B cell (primary cell): ENCODE measurements at places on chromosomes 1 and 21. TPM values are rescaled to one million over a fixed set of nuclear protein-coding genes. Genes with fewer than 3 reads are reported as not detected.

Gene KIF21B
- 41.6 and 42.0 TPM in 2 replicates for total RNA-seq

Gene DNAJC28
- 2.4 and 2.5 TPM in 2 replicates for total RNA-seq

Gene RGS1
- 154 and 164 TPM in 2 replicates for total RNA-seq

Gene HCRTR1
- 0.22 TPM in 2 replicates for total RNA-seq

Gene TMEM200B
- not detected in 2 replicates for total RNA-seq

Gene LINGO4
- total RNA-seq: not detected in 2 replicates

DNA sequence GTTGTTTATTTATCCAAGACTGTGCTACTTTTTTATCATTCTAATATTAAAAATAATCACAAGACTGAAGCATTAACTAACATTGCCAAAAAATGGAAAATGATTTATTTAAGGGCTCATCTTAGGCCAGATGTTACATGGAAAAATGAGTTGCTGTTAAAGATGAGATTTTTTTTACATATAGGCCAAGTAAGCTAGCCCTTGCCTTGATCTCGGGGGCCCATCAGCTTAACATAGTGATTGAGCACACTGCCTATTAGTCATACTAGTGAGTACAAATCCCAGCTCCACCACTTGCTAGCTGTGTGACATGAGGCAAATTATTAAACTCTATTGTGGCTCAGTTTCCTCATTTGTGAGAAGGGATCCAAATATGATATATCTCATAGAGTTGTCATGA lies 275.9 kb upstream of the SNX7 start:
- H3K27me3 ChIP-seq: no peaks in the 10 kb centered on the region
- H3K36me3 ChIP-seq: no peaks in the 10 kb centered on the region
- H3K27ac ChIP-seq: no peak overlapping the region
- no peak for DNase-seq
- H3K4me1 ChIP-seq: no peaks in the 10 kb centered on the region

DNA sequence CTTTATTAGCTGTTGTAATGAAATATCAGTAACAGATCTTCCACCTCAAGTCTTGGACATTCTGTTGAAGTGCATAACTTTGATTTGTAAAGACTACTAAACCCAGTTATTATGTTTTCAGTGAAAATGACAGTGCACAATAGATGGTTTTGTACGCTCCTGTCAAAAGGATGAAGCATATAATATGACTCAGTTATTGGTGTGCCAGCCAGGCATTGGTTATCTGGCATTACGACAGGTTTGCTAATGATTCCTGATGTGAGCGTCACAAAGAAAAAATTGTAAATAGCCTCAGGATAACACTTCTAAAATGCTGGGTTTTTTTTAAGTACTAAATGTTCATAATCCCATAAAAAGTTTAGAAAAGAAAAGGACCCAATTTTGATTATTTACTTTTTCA lies 147.9 kb downstream of the MAGI3 start:
- no peak for DNase-seq
- H3K36me3 ChIP-seq: no peaks in the 10 kb centered on the region
- no peaks in the 10 kb centered on the region for H3K4me1 ChIP-seq
- no peak overlapping the region for H3K27ac ChIP-seq

GRCh38 chr1:63486629-63487028 lies 36.4 kb downstream of the ITGB3BP start:
- no peak overlapping the region for H3K4me3 ChIP-seq
- H3K36me3 ChIP-seq: peaks cover 3% of the 10 kb centered on the region
- no peak overlapping the region for H3K27ac ChIP-seq
- no peak for DNase-seq
- no peaks in the 10 kb centered on the region for H3K4me1 ChIP-seq
- no peaks in the 10 kb centered on the region for H3K27me3 ChIP-seq

GRCh38 chr1:177270863-177271262 lies 100.1 kb downstream of the BRINP2 start:
- no peaks in the 10 kb centered on the region for H3K4me1 ChIP-seq
- no peak for DNase-seq
- no peaks in the 10 kb centered on the region for H3K27me3 ChIP-seq

GRCh38 chr1:170618421-170618820 lies 45.5 kb upstream of the PRRX1 start:
- H3K27ac ChIP-seq: no peak overlapping the region
- no peak overlapping the region for H3K4me3 ChIP-seq
- H3K36me3 ChIP-seq: no peaks in the 10 kb centered on the region
- no peaks in the 10 kb centered on the region for H3K4me1 ChIP-seq
- no peaks in the 10 kb centered on the region for H3K27me3 ChIP-seq

GRCh38 chr21:15804247-15805005 lies 74.6 kb downstream of the USP25 start:
- H3K36me3 ChIP-seq: peaks cover 17% of the 10 kb centered on the region
- no peaks in the 10 kb centered on the region for H3K27me3 ChIP-seq
- H3K4me1 ChIP-seq: no peaks in the 10 kb centered on the region
- DNase-seq: no peak

DNA sequence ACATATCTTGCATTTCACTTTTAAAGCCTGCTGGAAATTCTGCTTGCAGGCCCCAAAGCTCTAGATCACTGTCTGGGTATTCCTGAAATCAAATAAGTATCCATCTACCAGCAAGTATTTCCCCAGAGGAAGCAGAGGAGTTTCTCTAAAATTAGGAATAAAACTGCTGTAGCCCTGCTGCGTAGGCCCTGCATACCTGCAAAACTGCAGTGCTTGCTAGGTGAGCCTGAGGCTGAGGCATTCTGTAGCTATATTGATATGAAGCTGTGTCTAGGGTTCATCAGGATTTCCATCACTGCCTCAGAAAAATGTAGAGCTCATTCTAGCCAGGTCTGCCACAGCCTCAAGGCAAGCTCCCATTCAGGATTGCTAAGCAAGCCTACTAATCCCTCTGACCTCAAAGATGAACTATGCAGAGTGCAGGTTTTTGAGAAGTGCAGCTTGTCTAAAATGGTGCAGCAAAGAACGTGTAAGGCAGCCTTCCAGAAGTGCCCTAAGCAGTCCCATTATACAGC lies 28.7 kb downstream of the NPHS2 start:
- no peak for DNase-seq
- no peak overlapping the region for H3K4me3 ChIP-seq
- H3K36me3 ChIP-seq: no peaks in the 10 kb centered on the region

DNA sequence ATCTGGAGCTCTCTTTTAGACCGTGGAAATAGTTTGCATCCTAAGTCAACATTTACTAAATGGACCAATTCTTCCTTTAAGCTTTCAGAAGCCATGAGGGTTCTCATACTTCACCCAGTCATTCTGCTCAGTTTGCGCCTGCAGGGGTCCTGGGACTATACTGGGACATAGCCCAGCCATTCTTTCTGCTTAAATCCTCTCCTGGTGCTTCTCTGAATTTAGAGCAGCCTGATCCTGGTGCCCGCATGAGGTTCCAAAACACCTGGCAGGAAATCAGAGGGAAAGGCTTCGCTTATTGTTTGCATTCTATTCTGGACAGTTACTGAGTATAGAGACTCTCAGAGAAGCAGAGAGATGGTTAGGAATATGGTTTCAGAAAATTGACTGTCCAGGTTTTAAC lies 27.0 kb downstream of the TNN start:
- H3K36me3 ChIP-seq: no peaks in the 10 kb centered on the region
- no peak overlapping the region for H3K27ac ChIP-seq
- no peaks in the 10 kb centered on the region for H3K27me3 ChIP-seq
- DNase-seq: no peak

DNA sequence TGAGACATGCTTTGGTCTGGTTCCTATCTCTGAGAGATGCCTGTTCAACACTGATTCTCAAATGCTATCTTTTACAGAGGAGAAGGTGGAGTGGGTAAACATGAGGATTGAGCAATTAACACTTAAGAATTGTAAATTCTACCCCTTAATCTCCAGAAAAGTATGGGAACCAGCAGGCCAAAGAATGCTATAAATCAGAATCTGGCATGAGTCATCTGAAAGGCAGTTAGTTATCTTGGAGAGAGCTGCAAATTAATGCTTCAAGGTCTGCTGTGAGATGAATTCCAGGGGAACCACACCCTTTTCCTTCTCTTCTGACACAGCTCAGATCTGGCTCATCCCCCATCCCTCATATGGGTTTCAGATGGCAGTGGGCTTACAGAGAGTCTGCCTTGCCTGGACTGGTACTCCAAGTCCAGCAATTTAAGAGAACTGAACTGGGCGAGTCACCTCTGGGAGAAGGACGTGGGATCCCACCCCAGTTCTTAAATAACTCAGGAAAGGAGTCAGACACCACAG lies 5.2 kb downstream of the S100A10 start:
- H3K4me3 ChIP-seq: no peak overlapping the region
- H3K4me1 ChIP-seq: peaks cover 24% of the 10 kb centered on the region
- H3K36me3 ChIP-seq: no peaks in the 10 kb centered on the region
- no peaks in the 10 kb centered on the region for H3K27me3 ChIP-seq

- H3K4me3 ChIP-seq: peak overlapping the region; percentile 22
- no peaks in the 10 kb centered on the region for H3K36me3 ChIP-seq
- no peaks in the 10 kb centered on the region for H3K27me3 ChIP-seq
- H3K4me1 ChIP-seq: peaks cover 96% of the 10 kb centered on the region
These were observed 53.9 kb downstream of the TENT5C start for GRCh38 chr1:117659550-117660270.

DNA sequence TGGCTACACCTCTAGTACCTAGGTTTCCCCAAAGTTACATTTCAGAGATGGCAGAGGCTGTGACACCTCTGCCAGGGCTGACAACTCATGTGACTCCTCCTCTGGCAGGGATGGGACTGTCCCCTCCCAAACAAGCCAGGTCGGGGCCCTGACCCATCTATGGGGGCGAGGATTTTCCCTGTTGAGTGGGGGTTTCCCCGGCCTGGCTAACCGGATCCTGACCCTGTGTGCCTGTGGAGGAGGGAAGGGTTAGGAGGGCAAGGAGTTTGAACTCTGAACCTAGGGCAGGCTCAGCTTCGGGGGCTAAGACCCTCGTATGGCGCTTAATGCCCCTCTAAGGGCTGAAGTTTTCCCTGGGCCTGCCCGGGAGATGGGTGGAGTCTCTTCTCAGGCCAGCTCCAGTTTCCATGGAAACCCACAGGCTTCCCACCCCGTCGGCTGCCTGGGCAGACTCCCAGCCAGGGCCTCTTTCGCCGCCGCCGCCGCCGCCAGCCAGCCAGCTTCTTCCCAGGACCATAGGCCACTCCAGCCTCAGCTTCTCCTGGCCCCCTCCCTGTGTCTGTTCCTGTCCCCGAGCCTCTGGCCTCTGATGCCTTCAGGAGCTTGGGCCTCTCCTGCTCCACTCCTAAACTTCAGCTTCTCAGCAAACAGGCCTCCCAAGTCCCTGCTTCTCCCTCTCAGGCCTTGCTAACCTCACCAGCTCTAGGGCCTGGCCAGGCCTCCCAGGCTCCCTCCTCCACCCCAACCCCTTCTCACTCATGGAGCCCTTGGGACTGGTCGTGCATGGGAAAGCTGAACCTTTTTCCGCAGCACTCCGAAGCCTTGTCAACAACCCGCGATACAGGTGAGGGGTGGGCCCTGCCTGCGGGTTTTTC lies at the start of gene BTBD19:
BTBD19 (plus strand) TSS at position 461 of the 875 bp plus-strand sequence; CDS start at position 759, 298 bp downstream.
- peaks cover 44% of the 10 kb centered on the region for H3K4me1 ChIP-seq
- peak within 1 kb of the TSS; percentile 91 for H3K27ac ChIP-seq
- no peak for DNase-seq

GRCh38 chr1:89523572-89524368 lies 859 bp upstream of the LRRC8B start:
- H3K4me1 ChIP-seq: peaks cover 13% of the 10 kb centered on the region
- peak overlapping the region; percentile 97 for H3K27ac ChIP-seq
- H3K4me3 ChIP-seq: peak overlapping the region; percentile 85
- DNase-seq: peak; percentile 88

DNA sequence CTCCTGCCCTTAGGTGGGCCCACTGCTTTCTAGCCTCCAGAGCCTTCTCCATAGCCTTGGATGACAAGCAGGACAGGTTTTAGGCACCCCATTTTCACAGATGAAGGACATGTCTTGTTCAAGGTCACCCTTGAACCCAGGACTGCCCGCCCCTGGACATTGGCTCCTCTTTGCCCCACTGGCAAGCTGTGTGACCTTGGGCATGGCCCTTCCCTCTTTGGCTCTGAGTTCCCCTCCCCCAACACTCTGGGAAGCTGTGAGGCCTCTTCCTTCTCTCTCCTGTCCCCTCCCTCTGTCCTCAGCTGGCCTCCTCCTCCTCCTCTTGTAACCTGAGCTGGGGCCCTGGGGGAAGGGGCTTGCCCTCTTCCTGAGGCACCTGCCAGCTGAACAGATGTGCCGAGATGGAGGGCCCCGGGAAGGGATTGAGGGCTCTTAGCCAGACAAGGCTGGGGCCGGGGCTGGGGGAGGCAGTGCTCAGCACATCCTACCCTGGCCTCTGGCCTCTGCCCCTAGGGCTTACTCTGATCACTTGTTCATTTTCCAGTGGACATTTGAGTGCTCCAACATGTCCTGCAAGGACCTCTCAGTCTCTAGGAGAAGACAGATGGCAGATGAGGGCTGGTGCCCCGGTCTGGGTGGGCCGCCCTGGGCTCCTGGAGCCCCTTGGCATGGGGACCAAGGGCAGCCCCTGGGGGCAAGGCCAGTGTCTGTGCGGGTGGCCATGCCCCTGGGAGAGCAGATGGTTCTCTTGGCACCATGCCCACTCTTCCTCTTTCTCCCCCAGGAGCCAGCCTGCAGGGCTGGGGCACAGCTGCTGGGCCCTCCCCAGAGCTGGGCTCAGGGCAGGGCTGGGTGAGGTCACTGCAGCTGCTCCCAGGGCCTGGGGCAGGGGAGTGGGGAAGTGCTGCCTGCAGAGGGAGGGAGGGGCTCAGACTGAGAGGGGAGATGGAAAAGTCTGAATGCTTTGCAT lies 10.7 kb downstream of the FOXO6 start:
- H3K4me3 ChIP-seq: no peak overlapping the region
- no peak for DNase-seq
- H3K36me3 ChIP-seq: no peaks in the 10 kb centered on the region
- H3K4me1 ChIP-seq: peaks cover 3% of the 10 kb centered on the region
- no peak overlapping the region for H3K27ac ChIP-seq
- peaks cover 15% of the 10 kb centered on the region for H3K27me3 ChIP-seq

DNA sequence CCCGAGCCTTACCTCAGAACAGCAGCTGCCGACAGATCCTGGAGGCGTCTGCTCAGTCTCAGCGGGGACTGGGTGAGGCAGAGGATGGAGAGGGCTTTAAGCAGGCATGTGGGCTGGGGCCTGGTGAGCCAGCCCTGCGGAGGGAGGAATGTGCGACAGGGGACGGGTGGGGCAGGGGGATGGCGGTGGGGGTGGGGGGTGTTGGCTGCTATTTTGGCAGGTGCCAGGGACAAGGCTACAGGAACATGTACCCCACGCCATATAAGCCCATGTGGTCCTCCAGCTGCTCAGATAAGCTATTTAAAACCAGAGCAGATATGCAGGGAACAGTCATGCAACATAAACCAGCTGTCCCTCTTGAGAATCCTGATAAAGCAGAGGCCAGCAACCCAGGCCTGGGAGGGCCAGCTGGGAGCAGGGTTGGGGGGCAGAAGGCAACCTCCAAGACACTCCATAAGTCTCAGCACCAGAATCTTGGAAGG lies at the start of gene TNNT2:
TNNT2 (minus strand) TSS at position 70 of the 482 bp plus-strand sequence. CDS start 4,426 bp downstream, outside the sequence.
- H3K27ac ChIP-seq: no peak within 1 kb of the TSS
- no peaks in the 10 kb centered on the region for H3K27me3 ChIP-seq
- no peak within 1 kb of the TSS for H3K4me3 ChIP-seq
- H3K36me3 ChIP-seq: no peaks in the 10 kb centered on the region
- no peak for DNase-seq

DNA sequence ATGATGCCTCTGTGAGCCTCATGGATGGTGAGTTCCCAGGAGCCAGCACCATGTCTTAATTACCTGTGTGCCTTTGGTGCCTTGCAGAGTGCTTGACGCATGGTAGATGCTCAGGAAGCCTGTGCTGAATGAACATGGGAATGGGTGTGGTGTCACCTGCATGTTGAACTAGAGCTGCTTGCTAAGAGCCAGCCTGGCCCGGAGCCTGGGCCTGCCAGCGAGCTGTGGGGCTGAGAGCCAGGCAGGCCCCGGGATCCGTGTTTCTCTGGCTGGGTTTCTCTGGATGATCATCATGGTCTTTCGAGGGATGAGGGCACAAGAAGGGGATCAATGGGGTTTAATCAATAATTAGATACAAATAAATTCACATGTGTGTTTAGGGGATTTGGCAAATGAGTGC lies 6.7 kb upstream of the TEX35 start:
- DNase-seq: no peak
- H3K4me3 ChIP-seq: no peak overlapping the region
- H3K36me3 ChIP-seq: no peaks in the 10 kb centered on the region
- peaks cover 7% of the 10 kb centered on the region for H3K27me3 ChIP-seq
- no peak overlapping the region for H3K27ac ChIP-seq
